Foreskin fibroblast (primary cell): ENCODE measurements at places on chromosomes 16 and 17.

DNA sequence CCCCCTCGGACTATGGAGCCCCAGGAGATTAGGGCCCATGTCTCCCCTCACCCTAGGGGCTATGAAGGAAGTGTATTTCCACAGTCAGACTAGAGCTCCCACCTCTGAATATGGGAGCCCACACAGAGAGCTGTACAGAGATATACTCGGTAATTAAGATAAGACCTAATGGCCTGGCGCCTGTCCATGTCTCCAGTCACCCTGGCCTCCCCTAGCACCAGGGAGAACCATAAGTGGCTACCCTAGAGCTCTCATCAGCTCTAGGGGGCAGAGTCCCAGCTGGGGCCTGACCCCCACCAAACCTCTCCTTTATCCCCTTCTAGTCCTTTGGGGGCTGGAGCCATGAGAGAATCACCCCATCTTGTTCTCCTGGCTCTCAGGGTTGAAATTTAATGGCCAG is 2.4 kb downstream of the TMEM101 start:
- no peak for DNase-seq

GRCh38 chr17:6374761-6375312 is 60.1 kb downstream of the AIPL1 start:
- DNase-seq = peak; percentile 56

- DNase-seq = no peak
These were observed 143.4 kb upstream of the CDC42EP4 start for GRCh38 chr17:73455050-73455687.

DNA sequence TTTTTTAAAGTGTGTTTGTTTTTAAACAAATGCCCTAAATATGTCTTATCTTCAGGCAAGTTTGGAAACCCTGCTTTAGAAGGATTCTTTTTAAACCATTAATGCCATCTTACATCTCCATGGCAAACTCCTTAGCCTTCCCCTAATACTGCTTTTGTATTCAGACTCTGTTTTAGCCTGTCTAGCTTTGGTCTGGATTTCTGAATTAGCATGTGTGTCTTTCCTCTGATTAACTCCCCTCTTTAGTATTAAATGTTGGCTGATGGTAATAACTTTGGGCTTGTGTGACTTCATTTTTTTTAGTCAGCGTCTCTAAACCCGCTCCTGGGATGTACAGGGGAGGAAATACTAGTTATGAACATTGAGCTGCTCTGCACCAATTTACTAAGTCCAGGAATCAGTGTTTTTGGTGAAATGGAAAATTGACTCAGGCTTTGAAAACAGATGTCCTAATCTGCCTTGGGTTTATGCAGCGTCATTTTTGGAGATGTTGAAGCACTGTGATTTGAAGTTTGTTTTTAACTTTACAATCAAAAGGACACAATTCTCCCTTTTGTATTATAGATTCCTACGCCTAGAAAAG is 22.2 kb downstream of the WIPF2 start:
- no peak for DNase-seq

GRCh38 chr16:75064403-75065148 is 52.0 kb downstream of the LDHD start:
- no peak for DNase-seq

DNA sequence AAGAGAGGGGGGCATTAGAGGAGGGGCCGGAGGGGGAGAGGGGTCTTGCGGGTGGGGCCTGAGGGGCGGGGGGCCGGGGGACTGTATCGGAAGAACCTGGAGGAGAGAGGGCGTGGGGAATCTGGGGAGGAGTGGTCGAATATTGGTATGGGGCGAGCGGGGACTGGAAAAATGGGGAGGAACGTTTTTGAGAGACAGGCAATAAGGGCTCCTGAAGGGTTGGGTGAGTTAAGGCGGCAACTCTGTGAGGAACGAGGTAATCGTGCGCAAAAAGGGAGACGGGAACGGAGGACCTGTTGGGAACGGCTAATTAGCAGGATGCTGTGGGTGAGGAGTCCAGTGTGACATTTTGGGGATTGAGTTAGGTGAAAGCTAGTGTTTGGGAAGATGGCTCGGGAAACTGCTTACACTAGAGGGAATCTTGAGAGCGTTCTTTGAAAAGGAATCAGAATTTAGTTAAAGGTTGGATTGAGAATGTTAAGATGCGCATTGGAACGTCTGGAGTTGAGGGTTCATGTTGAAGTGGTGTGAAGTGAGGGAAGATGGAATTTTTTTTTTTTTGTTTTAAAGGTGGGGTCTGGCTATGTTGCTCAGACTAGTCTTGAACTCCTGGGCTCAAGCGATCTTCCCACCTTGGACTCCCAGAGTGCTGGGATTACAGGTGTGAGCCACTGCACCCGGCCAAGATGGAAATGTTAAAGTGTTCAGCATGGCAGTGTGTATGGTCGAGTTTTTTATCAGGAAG is 662 bp downstream of the WIPF2 start:
- peak; percentile 56 for DNase-seq

GRCh38 chr16:31022544-31023251 is 10.7 kb upstream of the STX4 start:
- no peak for DNase-seq

DNA sequence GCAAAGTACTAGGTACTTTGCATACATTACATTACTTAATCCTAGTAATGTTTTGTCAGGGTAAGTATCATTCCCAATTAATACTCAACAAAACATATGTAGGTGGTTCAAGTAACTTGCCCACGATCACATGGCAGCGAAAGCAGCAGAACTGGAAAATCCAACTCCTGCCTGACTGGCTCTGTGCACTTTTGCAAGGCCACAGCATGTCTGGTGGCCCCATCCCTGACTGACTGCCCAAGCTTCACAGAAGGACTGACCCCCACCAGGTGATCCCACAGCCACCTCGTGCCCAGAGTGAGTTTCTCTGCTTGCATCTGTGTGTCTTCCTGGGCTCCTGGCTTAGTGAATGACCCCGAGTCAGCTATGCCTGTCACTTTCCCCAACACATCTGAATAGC is 11.4 kb downstream of the CNP start:
- no peak for DNase-seq
